Stimulated activated CD4-positive, alpha-beta T cell treated with anti-CD3 and anti-CD28 coated beads, Interleukin-1b, Interleukin-23, amount 100 ng/mL, for 4 hours (primary cell): ENCODE measurements at places on chromosomes 6 and 20.

DNA sequence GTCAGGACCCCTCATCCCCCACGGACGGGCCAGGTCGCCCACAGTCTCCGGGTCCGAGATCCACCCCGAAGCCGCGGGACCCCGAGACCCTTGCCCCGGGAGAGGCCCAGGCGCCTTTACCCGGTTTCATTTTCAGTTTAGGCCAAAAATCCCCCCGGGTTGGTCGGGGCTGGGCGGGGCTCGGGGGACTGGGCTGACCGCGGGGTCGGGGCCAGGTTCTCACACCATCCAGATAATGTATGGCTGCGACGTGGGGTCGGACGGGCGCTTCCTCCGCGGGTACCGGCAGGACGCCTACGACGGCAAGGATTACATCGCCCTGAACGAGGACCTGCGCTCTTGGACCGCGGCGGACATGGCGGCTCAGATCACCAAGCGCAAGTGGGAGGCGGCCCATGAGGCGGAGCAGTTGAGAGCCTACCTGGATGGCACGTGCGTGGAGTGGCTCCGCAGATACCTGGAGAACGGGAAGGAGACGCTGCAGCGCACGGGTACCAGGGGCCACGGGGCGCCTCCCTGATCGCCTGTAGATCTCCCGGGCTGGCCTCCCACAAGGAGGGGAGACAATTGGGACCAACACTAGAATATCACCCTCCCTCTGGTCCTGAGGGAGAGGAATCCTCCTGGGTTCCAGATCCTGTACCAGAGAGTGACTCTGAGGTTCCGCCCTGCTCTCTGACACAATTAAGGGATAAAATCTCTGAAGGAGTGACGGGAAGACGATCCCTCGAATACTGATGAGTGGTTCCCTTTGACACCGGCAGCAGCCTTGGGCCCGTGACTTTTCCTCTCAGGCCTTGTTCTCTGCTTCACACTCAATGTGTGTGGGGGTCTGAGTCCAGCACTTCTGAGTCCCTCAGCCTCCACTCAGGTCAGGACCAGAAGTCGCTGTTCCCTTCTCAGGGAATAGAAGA lies 978 bp downstream of the HLA-A start:
- DNase-seq = no peak

DNA sequence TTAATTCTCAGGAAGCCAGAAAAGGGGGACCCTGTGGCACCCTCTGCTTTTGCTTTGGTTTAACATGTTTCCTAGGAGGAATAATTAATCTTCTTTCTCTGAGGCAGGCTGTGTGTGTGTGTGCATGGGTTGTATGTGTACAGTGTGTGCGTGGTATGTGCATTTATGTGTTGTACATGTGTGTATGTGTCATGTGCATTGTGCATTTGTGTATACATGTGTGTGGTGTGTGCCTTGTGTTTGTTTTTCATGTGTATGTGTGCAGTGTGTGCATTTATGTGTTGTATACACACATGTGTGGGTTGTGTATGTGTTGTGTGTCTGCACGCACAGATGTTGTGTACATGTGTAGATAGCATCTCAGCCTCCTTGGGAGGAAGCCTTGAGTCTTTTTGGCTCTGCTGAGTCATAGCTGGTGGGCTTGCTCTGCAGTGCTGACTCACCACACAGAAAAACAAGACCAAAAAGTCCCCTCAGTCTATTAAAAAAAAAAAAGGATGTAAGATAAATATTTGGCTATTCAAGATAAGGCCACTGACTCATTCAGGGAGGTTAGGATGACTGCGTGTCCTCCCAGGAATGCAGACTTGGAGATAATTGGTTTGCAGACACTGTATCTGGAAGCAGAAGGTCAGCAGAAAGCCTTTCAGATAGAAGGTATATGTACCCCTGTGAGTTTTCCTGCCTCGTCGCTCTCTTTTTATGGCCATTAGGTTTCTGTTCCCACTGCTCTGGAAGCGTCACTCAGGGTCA lies 58.6 kb downstream of the SYNJ2 start:
- DNase-seq = no peak

- DNase-seq = no peak
Measured at GRCh38 chr6:53326372-53327016, 22.3 kb downstream of the ELOVL5 start.

DNA sequence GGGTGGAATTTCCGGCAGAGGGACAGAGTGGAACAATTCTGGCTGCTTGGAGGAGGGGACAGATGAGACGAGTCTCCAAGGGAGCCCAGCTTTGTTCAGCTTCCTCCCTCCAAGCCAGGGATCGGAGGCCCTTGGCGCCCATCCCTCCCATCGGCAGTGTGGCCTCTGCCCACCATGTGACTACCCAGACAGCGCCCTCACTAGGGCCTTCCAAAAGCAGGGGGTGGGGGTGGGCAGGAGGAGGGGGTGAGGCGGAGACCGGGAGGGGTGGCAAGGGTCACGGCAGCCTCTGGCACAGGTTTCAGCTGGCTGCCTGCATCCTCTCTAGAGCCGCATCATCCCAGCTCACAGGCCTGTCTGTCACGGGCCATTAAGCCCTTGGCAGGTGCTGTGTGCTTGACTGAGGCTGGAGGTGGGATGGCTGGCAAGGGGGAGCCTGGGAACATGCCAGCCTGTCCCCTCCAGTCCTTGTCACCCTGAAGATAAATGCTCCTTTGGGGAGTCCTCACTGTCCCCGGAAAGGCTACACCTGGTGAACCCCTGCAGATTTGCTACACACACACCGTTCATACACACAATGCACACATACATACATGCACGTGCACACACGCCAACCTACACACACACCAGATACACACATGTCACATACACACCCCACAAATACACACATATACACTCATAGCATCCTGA lies 6.2 kb upstream of the FGD2 start:
- DNase-seq = no peak

- no peak for DNase-seq
Measured at GRCh38 chr6:45982280-45983036, 33.2 kb downstream of the CLIC5 start.

DNA sequence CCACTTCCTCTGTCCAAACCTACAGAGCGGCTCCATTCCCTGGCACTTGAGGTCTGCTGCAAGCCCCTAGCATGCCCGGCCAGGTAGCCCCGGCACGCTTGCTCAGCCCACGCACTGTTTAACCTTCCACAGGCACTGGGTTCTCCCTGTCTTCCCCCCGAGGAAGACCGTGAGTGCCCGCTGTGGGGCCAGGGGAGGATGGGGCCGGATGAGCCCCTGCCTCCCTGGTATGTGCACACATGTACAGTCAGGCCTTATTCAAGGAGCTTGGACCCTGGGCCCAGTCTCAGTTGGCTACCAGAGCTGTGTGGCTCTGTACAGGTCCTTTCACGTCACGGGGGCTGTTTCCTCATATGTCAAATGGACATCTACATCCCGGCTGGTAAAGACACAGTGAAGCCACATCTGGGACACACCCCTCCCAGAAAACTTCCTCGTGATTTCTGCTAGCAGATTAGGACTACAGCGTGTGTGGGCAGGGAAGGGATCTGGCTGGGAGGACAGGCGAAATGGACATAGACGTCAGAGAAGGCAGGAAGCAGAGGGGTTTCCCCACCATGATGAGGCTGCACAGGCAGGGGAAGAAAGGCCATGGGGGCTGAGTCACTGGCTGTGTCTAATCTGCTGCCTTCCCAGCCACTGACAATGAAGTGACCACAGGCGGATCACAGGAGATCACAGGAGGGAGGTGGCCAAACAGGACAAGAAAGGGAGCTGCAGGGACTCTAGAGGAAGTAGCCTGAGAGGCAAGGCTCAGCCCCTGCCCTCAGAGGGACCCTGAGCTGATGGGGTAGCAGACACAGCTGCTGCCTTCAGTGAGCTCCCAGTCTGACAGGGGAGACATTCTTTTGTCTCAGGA lies 62.9 kb downstream of the MRPL14 start:
- no peak for DNase-seq

GRCh38 chr20:8796088-8796660 lies 272.7 kb upstream of the PLCB4 start:
- DNase-seq = no peak

GRCh38 chr6:149112976-149113375 lies 204.5 kb upstream of the TAB2 start:
- no peak for DNase-seq

GRCh38 chr6:113805811-113806495 lies 51.2 kb upstream of the MARCKS start:
- no peak for DNase-seq

DNA sequence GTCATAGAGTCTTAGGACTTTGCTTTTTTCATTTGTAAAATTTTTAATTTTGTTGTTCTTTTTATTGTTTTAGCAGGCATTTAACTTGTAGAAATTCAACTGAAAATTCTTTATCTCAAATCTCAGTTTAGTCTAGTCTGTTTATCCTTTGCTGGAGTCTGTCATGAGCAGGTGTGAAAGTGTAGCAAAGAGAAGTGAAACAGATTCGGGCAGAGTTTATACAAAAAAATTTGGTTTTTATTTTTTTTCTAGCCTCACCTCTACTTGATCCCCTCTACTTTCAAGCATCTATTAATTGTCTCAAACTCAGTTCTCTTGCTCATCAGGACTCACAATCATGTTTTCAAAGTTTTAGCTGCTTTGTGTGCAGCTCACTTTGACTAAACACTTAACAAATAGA lies 655.2 kb downstream of the HDGFL1 start:
- no peak for DNase-seq

DNA sequence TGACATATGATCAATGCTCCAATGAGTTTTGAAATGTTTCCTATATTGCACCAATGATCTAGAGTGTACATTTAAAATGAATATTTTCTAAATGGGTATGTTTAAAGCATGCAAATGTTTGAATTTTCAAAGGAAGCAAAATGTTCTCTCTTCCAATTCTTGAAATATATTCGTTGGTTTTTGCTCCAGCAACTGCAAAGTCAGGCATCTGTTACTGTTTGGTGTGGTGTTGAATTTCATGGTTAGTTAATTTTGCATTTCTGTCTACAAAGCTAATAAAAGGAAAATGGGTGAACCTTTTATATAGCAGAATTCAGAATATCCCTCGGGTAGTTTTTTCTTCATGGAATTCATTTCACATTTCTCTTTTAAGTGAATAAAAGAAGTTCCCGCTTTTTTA lies 1018.3 kb downstream of the GRIK2 start:
- DNase-seq = no peak

DNA sequence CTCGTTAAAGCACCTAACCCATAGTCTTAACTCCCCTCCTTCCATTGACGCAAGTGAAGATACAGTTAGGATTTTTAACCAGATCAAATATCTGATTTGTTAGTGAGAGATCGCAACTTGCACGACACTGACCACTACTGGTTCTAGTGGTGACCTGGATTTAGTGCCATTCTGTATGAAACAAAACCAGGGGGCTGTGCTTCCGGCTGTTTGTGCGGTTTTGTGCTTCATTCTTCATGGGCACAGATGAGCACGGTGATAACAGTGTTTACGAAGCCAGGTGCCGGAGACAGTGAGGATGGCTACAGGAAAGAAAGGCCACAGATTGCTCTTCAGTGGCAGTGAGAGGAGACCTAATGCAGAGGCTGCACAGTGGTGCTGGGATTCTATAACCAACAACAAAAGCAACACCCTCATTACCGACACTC lies 75.5 kb downstream of the NOL4L start:
- no peak for DNase-seq

- DNase-seq = no peak
Measured at GRCh38 chr20:1905693-1906092, 10.5 kb downstream of the SIRPA start.
